ENCODE measurements at places on chromosomes 11 and 22.

GRCh38 chr22:32911503-32911902 is 110.0 kb downstream of the TIMP3 start:
- no peak for DNase-seq

GRCh38 chr11:10654811-10655150 is 38.8 kb downstream of the IRAG1 start:
- no peak for DNase-seq

DNA sequence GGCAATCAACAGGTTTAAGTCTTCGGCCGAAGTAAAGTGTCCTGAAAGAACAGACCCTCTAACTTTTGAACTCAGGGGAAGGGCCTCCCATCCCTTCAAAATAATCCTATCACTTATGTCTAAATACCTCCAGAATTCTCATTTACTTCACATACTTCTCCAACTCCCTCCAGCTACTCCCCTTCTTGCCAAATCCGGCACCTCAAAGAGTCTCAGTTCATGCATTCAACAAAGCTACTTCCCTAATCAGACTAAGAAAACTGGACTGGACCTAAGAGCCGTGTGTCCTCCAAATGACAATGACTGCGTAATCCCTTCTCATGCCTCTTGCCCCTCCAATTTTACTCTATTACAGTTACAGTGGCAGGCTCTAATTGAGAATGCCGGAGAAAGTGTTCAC is 1.3 kb downstream of the DDB1 start:
- DNase-seq: no peak

DNA sequence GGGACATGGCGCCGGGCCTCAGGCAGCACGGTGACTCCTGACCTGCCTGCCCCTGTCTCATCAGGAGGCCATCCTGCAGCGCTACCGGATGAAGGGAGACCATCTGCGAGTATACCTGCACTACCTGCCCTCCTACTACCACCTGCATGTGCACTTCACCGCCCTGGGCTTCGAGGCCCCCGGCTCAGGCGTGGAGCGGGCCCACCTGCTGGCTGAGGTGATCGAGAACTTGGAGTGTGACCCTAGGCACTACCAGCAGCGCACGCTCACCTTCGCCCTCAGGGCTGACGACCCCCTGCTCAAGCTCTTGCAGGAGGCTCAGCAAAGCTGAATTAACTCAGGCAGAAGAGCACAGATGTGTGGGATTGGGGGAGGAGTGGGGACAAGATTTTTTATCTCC is 10.2 kb upstream of the ST3GAL4 start:
- no peak for DNase-seq

DNA sequence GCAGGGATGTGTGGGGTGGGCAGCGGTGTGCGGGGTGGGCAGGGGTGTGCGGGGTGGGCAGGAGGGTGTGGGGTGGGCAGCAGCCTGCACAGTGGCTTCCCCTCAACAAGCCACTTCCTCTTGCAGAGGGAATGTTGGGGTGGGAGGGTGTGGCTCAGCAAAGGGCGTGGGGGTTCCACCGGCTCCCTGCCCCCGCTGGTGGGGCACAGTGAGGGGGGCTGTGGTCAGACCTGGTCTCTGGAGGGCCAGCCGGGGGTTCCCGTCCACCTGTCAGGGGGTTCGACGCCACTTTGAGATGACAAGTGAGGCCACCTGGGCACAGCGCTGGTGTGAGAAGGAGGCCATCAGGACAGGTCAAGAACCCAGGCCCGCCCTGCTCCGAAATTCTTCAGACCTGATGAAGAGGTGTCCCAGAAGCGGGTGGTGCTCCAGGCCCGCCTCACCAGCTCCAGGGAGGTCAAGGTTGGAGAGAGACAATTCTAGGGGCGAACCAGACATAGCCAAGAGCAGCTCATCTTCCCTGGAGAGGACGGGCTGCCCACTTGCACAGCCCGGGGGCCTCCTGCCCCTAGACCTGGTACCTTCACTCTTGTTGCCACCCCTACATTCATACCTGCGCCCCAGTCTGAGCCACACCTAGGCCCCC is 1.3 kb downstream of the C11orf21 start:
- DNase-seq: no peak

GRCh38 chr22:29700206-29700899 is 19.4 kb upstream of the CABP7 start:
- DNase-seq: no peak

DNA sequence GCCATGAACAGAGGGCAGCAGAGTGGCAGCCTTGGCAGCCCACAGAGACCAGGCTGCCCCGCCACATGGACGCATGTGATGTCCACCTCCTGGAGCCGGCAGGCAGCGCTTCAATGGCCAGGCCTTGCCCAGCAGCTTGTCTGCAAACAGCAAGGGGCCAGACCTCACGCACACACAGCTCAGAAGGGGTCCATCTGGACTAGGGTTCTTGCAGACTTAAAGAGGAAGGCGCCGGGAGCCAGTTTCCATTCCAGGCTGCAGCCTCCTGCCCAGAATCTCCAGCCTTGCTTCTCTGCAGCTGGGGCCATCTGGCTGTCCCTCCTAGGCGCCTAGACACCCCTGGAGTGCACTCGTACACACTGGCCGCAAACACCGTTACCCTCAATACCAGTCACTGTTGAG is 91.9 kb upstream of the TMEM45B start:
- DNase-seq: no peak

DNA sequence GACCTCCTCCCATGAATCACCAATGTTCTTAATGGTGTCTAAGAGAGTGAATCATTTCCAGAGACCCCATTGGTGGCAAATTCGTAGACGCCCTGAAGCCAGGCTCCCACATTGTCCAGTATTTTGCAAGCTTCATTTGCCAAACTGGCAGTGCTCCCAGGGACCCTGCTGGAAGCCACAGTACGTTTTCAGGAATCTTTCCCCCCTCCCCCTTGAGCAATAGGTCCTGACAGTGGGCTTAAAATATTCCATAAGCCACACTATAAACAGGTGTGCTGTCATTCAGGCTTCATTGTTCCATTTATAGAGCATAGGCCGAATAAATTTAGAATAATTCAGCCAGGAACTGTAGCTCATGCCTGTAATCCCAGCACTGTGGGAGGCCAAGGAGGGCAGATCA is 125.3 kb downstream of the MORC2 start:
- DNase-seq: no peak

- peak; percentile 81 for DNase-seq
Measured at GRCh38 chr22:24996420-24996952, 44.0 kb downstream of the KIAA1671 start.

- peak; percentile 98 for DNase-seq
Measured at GRCh38 chr11:128905345-128906184, 14.4 kb downstream of the KCNJ5 start.

- no peak for DNase-seq
Measured at GRCh38 chr22:29081517-29082236, 8.8 kb downstream of the KREMEN1 start.

DNA sequence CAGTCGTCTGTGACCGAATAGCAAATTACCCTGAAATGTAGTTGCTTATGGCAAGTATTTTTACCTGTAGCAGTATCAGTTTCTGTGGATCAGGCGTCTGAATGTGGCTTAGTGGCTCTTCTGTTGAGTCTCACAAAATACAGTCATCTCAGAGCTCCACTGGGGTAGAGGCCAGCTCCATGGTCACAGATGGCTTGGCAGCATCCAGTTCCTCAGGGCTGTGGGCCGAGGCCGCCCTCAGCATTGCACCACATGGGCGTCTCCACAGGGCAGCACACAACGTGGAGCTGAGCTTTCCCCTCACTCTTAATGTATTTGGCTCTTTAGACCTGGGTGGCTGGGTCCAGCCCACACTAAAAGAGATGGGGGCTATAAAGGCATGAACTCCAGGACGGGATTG is 57.8 kb downstream of the SBF1 start:
- DNase-seq: no peak

GRCh38 chr11:67599149-67599548 is 7.6 kb upstream of the NDUFV1 start:
- DNase-seq: no peak

GRCh38 chr22:37968452-37969251 is 15.2 kb downstream of the POLR2F start:
- no peak for DNase-seq

DNA sequence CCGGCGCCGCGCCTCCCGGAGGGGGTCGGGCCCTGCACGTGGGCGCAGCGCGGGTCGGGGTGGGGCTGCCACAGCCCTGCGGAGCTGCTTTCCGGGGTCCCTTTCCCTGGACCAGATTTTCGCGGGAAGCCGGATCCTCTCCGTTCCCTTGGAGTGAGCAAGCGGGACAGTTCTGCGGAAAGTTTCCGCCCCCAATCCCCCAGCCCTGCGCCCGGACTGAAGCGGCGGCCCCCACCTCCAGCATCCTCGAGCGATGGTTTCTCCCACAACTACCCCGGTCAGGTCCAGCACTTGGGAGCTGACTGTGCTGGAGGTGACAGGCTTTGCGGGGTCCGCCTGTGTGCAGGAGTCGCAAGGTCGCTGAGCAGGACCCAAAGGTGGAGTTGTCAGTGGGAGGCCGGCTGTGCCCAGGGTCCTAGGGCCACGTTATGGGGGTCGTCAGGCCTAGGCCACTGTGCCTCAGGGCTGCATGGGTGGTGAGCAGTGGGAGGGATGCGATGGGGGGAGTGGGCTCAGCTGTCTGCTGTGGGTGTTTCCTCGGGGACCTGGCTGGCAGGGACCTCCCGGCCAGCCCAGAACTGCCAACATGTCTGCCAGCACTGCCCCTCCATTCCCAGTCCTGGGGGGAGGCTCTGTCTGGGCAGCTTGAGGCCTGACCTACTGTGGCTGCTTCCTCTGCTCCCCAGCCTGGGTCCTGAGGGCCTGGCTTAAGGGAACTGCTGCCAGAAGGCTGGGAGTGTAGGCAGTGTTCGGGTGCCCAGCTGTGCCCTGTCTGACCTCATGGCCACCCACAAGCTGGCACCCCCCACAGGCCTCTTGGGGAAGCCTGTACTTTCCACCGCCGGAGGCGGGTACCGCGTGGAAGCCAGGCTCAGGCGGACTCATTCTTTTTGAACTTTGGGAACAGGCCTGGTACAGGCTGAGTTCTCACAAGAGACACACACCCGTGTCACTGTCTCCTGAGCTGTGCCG is 726 bp downstream of the ST3GAL4 start:
- no peak for DNase-seq

- DNase-seq: no peak
Measured at GRCh38 chr11:69243496-69244200, 50.3 kb upstream of the MYEOV start.

- DNase-seq: no peak
Measured at GRCh38 chr11:35583843-35584242, 34.4 kb upstream of the FJX1 start.

GRCh38 chr11:116049383-116049782 is 545.2 kb upstream of the CADM1 start:
- DNase-seq: no peak

DNA sequence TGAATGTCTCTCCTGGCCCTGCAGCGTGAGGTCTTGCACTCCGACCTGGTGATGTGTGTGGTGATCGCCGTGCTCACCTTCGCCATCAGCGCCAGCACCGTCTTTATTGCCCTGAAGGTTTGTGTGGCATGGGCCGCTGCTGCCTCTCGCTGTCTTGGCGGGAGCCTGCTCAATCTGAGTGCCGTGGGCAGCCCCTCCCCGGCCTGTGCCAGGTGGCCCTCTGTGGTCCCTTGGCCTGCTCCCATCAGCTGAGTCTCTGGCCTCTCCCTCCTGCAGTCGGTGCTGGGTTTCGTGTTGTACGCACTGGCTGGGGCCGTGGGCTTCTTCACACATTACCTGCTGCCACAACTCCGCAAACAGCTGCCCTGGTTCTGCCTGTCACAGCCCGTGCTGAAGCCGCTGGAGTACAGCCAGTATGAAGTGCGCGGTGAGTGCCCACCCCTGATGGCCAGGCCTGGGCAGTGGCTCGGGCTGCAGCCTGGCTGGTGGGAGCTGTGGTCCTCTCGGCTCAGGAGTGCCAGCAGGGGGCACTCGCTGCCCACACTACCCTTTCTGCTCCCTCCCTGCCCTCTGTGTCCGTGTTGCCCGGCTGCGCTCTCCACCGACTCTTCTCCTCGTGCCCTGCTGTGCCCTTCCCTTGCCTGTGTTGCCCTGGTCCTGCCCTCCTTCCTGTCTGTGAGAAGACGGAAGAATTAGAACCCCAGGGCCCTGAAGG is 10.2 kb downstream of the PCNX3 start:
- DNase-seq: peak; percentile 23

- DNase-seq: no peak
Measured at GRCh38 chr11:121721961-121722360, 269.2 kb upstream of the SORL1-AS1 start.

DNA sequence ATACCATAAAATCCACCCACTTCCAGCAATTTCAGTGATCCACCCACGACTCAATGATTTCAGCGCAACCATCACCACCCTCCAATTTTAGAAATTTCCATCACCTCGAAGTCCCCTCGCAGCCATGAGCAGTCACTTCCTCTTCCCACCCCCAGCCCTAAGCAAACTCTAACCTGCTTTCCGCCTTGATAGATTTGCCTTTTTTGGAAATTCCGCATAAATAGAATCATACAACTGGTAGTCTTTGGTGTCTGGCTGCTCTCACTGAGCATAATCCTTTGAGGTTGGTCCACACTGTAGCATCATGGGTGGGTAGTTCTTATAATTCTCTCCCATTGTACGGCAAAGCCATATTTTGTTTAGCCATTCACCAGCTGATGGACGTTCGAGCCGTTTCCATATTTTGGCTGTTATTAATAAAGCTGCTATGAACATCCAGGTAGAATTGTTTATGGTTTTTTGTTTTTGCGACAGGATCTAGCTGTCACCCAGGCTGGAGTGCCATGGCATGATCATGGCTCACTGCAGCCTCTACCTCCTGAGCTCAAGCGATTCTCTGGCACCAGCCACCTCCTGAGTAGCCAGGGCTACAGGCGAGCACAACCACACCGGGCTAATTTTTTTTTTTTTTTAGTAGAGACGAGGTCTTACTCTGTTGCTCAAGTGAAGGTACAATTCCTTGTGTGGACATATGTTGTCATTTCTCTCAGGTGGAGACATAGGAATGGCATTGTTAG is 16.0 kb downstream of the PIM3 start:
- DNase-seq: no peak

GRCh38 chr11:59158206-59159068 is 13.5 kb upstream of the DTX4 start:
- DNase-seq: peak; percentile 24

DNA sequence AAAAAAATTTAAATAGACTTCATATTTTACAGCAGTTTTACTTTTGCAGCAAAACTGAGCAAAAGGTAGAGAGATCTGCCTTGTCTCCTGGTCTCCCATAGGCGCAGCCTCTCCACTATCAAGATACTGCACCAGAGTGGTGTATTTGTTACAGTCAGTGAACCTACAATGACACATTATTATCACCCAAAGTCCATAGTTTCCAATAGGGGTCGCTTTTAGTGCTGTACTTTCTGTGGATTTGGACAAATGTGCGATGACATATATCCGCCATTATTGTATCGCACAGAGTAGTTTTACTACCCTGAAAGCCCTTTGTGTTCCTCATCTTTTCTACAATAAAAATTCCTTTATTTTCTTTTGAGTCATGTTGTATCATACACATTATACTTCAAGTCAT is 153.2 kb upstream of the CCDC179 start:
- no peak for DNase-seq

DNA sequence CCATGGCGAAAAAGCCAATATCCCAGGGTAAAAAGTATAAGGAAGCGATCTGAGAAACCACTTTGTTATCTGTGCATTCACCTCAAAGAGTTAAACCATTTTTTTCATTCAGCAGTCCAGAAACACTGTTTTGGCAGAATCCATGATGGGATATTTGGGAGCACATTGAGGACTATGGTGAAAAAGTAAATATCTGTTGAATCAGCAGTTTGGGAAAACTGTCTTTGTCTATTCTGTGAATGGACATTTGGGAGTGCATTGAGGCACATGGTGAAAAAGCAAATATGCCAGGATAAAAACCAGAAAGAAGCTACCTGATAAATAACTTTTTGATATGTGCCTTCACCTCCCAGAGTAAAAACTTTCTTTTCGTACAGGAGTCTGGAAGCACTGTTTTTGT is 187.4 kb downstream of the OR4A47 start:
- DNase-seq: no peak

- no peak for DNase-seq
Measured at GRCh38 chr11:94141511-94142307, 13.1 kb downstream of the PANX1 start.
